ENCODE measurements at places on chromosomes 12 and 14. TPM values are rescaled to one million over a fixed set of nuclear protein-coding genes. Genes with fewer than 3 reads are reported as not detected.

SLC10A1 gene
- total RNA-seq: not detected

PLEKHG7 gene
- total RNA-seq: 1.5 TPM

BDKRB2 gene
- 0.26 TPM for total RNA-seq

NPAS3 gene
- 0.10 TPM for total RNA-seq

HOXC9 gene
- 9.6 TPM for total RNA-seq

REM2 gene
- total RNA-seq: 0.42 TPM

SPRYD3 gene
- 25.7 TPM for total RNA-seq

SSTR1 gene
- total RNA-seq: 0.32 TPM

C12orf50 gene
- not detected for total RNA-seq

CMA1 gene
- not detected for total RNA-seq

CACNA1C gene
- not detected for total RNA-seq

HEBP1 gene
- total RNA-seq: 5.9 TPM

JDP2 gene
- 61.9 TPM for total RNA-seq

MAP1LC3B2 gene
- 0.48 TPM for total RNA-seq

SLC5A8 gene
- not detected for total RNA-seq

TEX52 gene
- not detected for total RNA-seq

TIMELESS gene
- 4.5 TPM for total RNA-seq

SLC48A1 gene
- total RNA-seq: 4.0 TPM

EIF5 gene
- total RNA-seq: 149 TPM

MGP gene
- not detected for total RNA-seq

GNB3 gene
- 2.0 TPM for total RNA-seq

HOXC12 gene
- total RNA-seq: 0.62 TPM

MYO1A gene
- total RNA-seq: not detected

NINJ2 gene
- 0.13 TPM for total RNA-seq

REC8 gene
- total RNA-seq: 1.6 TPM

GPR135 gene
- 4.6 TPM for total RNA-seq

TAS2R50 gene
- total RNA-seq: 1.5 TPM

CHURC1 gene
- total RNA-seq: 55.0 TPM

PAX9 gene
- 0.62 TPM for total RNA-seq

CCDC197 gene
- total RNA-seq: not detected

TMCC3 gene
- total RNA-seq: 6.0 TPM

BIN2 gene
- total RNA-seq: not detected

LRFN5 gene
- not detected for total RNA-seq

INHBE gene
- 12.2 TPM for total RNA-seq

PTPRR gene
- 15.5 TPM for total RNA-seq

CLEC4C gene
- not detected for total RNA-seq

ACSS3 gene
- 5.8 TPM for total RNA-seq

OR11H7 gene
- total RNA-seq: not detected

ESRRB gene
- not detected for total RNA-seq

ITGB7 gene
- total RNA-seq: 0.32 TPM

POTEM gene
- total RNA-seq: not detected

LRRC10 gene
- total RNA-seq: not detected

ARL1 gene
- 117 TPM for total RNA-seq

SLCO1B3 gene
- total RNA-seq: not detected

C1RL gene
- 12.1 TPM for total RNA-seq

KRT77 gene
- not detected for total RNA-seq

ANKRD33 gene
- total RNA-seq: not detected

CPNE6 gene
- not detected for total RNA-seq

BDKRB1 gene
- not detected for total RNA-seq

SPIC gene
- total RNA-seq: not detected

IFNG gene
- total RNA-seq: not detected

CLEC2B gene
- total RNA-seq: 15.2 TPM

MUCL1 gene
- not detected for total RNA-seq

SERPINA12 gene
- total RNA-seq: not detected

KCNC2 gene
- not detected for total RNA-seq

ZNF705A gene
- not detected for total RNA-seq

CCDC175 gene
- not detected for total RNA-seq

TCTN2 gene
- total RNA-seq: 6.8 TPM

ADAM21 gene
- 0.67 TPM for total RNA-seq

All from myocyte (in vitro differentiated cells).